ENCODE measurements at places on chromosomes 4 and X. TPM values are rescaled to one million over a fixed set of nuclear protein-coding genes. Genes with fewer than 3 reads are reported as not detected.

The FAT4 gene
- 2.5 TPM for total RNA-seq

The FAM236B gene
- not detected for total RNA-seq

- no peak for DNase-seq
Observed at GRCh38 chr4:163701916-163702315, 207.4 kb downstream of the TMA16 start.

DNA sequence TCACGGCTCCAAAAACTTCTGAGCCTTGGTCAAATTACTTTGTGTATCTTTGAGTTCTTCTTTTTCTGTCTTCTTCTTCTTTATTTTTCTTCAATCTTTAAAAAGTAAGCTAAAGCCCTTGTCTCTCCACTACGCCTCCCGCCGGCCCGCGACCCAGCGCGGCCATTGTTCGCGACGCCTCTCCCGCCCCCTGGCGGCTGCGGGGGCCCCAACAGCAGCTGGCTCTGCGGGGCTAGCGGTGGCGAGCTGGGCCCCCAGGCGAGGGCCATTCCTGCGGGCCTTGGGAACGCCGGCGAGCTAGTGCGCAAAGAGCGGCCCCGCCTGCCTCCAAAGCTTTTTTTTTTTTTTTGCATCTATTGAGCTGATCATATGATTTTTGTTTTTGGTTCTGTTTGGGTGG, 119.1 kb downstream of the TGIF2LX start:
- DNase-seq: no peak

- no peak for DNase-seq
Observed at GRCh38 chr4:184762100-184762499, 28.2 kb upstream of the CENPU start.

Measured in progenitor cell of endocrine pancreas (in vitro differentiated cells).